ENCODE measurements at places on chromosomes 2 and 18.
A peak's percentile ranks its signal among the peaks of the same experiment; 100 is the strongest.

DNA sequence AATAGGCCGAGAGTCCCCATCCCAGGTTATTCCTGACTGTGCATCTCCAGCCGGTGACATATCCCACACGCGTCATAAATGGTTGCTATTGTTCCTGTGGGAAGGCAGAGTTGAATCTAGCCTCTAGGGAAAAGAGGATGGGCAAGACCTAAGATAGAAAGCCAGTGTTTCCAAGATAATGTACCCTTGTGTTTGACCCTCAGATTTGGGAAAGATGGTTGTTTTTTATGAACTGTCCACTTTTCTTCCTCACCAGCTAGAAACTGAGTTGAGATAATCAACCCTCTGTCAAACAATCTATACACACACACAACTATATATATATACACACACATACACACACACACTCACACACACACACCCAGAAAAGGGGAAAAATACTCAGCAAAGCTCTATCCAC lies 131.0 kb downstream of the PRKCE start:
- DNase-seq = no peak

DNA sequence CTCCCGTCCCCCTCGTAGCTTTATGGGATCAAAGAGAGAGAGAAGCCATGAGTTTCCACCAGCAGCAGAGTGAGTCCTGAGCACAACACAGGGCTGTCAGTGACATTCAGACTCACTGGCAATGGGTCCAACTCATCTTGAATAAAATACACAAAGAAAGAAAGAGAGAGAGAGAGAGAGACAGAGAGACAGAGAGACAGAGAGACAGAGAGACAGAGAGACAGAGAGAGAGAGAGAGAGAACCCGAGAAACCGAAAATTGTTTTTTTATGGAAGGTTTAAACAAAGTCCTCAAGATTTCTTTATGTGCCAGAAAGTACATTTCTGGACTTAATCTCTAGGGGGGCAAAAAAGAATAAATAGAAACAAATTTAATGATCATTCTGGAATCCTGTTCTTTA lies 11.5 kb upstream of the BCL2 start:
- DNase-seq = no peak

GRCh38 chr2:188291142-188291616 lies 495 bp upstream of the GULP1 start:
- DNase-seq = peak; percentile 16

GRCh38 chr2:209383212-209383611 lies 40.6 kb upstream of the MAP2 start:
- peak; percentile 76 for DNase-seq

- DNase-seq = no peak
Measured at GRCh38 chr2:134282629-134283400, 28.9 kb downstream of the MGAT5 start.

GRCh38 chr2:151027151-151027550 lies 234.5 kb downstream of the RBM43 start:
- no peak for DNase-seq

DNA sequence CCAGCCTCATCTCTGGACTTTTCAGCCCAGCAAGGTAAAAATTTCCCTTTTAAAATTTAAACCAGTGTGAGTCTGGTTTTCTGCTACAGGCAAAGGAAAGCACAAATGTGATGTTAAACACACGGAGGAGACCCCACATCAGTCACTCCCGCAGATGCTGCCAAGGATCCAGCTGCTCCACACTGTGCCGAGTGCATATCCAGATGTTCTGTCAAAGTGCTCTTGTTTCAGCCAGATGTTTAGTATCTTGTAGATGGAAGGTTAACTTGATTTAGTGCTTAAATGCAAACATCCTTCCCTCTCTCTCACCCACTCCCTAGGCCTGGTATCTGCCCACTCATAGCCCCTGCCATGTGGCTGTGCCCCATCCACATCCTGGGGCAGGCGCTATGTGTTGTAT lies 15.8 kb upstream of the ATOH8 start:
- DNase-seq = no peak

DNA sequence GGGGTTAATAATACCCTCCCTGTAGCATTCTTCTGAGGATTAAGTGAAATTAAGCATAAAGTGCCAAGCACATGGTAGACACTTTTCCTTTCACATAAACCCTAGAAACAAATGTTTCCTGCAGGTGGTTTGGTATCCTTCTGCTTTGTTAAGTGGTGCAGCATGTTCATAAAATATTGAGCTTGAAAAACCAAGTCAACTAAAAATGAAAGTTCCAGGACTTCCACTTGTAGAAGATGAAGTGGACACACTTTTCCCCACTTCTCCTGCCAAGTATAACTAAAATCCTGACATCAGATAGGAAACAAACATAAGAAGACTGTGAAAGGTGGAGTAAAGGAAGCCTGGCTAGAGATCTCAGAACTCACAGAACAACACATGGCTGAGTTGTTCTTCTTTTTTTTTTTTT lies 90.5 kb downstream of the COLEC12 start:
- no peak for DNase-seq

DNA sequence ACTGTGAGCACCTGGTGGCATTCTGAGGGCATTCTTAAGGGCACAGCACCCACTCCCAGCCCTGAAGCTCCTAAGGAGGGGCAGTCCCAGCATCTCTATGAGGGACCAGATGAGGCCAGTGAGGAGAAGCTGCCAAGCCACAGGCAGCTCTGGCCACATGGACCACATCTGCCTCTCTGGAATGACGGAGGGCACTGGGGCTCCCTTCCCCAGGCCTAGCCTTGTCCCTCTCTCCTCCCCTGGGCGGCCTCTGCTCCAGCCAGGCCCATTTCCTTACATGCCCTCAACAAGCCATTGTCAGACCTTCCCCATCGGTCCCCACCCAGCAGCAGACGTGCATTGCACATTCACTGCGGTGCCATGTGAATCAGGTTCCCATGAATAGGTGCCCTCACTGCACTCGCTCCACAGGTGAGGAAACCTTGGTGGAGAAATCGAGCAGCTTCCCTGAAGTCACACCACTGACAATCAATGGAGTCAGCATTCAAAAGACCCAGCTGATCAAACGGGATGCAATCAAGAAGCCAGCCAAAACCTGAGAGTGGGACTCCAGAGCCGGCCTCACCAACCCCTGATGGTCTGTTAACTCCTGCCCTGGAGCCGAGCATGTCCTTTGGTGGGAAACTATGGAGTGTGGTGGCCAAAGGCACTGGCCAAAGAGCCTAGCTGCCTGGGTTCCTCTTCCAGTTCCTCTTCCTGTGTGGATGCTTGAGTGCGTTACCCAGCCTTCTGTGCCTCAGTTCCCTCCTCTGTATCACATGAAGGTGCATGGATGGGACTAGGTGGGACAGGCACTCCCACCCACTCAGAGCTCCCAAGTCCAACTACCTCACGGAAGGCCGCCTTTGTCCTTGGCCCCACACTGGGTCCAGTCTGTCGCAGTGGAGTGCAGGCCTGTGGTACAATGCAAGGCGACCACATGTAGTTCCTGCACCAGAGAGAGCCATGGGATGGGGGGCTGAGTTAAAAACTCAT lies 147.3 kb downstream of the ZFP36L2 start:
- peak; percentile 87 for DNase-seq

DNA sequence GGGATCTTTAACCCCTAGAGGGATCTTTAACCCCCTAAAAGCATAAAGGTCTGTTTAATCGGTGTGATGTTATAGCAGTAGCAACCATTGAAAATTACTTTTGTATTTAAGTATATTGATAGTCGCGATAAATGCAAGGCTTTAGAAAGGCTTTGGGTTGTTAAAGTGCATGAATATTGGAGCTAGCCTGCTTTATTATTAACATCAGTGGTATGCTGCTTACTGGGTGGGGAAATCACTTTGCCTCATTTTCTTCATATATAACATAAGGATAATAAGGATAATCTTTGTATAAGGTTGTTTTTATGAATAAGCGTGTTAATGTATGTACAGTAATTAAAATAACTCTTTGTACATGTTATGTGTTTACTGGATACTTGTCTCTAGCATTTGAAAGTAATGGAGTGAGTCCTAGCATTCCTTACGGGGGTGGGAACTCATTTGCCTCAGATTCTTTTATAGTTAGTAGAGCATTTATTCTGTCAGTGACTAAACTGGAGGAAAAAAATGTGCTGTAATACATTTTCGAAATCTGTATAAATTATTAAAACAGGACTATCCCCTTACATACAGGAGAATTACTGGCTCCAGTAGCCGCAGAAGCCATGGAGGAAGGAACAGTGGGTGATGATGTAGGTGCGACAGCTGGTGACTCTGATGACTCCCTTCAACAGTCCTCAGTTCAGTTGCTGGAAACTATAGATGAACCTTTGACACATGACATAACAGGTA lies 122.2 kb downstream of the BIRC6 start:
- peak; percentile 11 for DNase-seq

- DNase-seq = peak; percentile 17
Measured at GRCh38 chr2:60818272-60818671, 62.2 kb downstream of the PAPOLG start.

GRCh38 chr18:27165412-27165811 lies 19.7 kb downstream of the CHST9 start:
- DNase-seq = no peak

- peak; percentile 51 for DNase-seq
Measured at GRCh38 chr2:157150747-157151146, 106.8 kb upstream of the GALNT5 start.

DNA sequence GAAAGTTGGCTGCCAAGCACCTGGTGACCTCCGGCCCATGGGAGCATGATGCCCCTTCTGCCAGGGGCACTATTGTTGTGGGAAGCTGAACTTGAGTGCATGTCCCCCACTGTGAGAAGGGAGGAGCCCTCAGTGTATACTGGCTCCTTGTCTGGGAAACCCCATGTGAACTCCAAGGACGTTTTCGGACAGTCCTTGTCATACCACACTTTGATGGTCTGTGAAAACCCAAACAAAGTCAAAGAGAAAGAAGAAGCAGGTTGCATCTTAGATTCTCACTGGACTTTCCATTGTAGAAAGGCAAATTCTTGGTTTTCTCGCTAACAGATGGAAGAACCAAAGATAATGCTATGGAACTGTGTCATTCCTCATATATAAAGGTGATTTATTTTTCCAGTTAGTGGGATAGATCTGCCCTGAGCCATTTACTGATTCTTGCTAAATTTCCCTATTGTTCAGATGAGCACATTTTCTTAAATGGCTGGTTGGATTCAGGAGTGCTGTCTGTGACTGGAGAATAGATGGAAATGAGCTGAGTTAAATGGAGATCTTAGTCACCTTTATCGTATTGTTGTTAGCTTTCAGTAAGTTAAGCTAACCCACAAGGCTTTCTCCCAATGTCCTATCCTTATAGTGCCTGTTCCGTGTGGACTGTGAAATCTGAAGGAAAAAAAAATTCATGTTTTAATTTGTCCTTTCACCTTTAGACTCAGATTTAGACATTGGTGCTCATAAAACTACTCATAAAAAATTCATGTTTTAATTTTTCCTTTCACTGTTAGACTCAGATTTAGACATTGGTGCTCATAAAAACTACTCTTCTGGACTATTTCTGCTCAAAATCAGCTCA lies 166.6 kb downstream of the ACTR3 start:
- no peak for DNase-seq

GRCh38 chr2:226777611-226778010 lies 22.0 kb downstream of the IRS1 start:
- no peak for DNase-seq

DNA sequence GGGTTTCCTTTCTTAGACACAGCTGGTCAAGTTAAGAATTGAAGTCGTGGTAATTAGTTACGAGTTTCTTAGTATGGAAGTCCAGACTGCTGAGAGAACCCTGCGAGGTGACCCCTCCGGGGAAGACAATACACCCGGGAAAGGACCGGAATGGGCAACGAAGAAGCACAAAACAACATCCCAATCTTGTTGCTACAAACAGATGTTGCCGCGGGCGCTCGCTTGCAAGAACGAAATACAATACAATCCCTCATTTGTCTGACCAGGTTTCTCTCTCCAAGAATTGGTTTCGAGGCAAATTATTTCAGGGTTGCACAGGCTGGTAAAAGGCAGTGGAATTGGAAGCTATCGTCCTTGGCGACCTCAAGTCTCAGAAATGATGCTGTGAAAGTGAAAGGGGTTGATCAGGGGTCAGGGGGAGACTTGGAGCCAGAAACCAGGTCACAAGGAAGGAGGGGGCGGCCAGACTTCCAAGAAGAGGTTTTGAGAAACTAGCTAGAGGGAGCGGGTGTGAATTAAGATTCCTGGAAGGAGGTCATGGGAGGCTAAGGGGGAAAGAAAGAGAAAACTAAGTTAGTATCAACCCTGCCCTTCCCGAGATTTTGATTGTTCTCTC lies 401.9 kb downstream of the HRH4 start:
- DNase-seq = no peak

DNA sequence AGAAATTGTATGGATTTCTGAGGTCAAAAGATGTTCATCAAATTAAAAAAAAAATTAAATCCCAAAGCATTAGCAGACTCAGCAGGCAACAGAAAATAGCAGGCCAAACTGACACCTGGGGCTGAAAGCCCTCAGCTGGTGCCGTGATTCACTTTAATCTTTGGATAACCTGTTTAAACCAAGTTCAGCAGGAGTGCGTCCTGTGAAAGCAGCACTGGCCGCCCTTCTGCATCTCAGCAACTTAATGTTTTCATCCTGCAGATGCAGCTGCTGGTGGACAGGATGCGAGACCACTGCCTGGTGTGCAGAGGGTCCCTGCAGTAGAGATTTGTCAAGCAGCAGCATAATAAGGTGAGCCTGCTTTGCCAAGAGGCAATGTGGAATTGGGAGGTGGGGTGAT lies 41.2 kb downstream of the CCDC68 start:
- no peak for DNase-seq

DNA sequence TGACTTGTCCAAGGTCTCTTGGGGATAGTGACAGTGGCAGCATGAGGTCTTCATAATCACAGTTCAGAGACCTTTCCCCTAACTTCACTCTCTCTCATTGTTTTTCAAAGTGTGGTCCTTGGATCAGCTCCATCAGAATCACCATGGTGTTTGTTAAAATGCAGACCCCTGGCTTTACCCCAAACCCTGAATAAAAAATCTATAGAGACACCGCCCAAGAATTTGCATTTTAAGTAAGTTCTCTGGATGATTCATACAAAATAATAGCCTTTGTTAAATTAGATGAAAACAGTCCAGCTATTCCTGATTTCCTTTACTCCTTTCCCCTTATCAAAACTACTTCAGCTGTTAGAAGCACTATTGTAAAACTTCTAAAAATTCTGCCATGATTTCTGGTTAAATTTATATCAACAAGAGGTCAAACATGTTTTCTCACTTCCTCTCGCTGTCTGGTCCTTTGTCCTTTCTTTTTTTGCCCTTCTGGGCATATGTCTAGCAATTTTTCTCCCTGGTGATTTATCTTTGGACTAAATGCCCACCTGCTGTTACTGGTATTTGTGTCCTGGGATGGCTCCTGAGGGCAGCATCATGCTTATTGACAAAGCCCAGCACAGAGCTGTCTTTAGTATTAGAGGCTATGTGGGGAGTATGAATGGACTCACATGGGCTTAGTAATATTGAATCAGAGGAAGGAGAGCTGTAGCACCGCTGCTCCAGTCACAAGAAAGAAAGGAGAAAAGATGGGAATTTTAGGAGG lies 63.4 kb downstream of the LHCGR start:
- DNase-seq = no peak

DNA sequence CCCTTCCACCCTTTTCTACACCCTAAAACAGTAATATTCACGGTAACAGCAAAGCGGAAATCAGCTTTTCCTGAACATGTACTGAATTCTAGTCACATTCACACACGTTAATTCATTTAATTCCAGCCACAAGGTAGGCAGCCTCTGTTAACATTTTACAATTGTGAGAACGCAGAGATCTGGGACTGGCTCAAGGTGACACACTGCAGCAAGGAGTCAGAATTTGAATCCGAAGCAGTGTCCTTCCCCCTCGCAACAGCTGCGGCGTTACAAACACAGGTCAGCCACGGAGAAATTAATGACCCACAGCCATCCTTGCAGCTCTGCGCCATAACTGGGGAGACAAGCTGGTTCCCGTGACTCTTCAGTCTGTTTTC lies 818 bp upstream of the SLC20A1 start:
- no peak for DNase-seq

- peak; percentile 22 for DNase-seq
Measured at GRCh38 chr18:44181951-44182747, 498.5 kb upstream of the SETBP1 start.

Measured in foreskin fibroblast (primary cell).